ENCODE measurements at places on chromosomes 1 and 21.

- DNase-seq, result no peak
Measured at GRCh38 chr1:222653178-222653827, 35.4 kb downstream of the MIA3 start.

DNA sequence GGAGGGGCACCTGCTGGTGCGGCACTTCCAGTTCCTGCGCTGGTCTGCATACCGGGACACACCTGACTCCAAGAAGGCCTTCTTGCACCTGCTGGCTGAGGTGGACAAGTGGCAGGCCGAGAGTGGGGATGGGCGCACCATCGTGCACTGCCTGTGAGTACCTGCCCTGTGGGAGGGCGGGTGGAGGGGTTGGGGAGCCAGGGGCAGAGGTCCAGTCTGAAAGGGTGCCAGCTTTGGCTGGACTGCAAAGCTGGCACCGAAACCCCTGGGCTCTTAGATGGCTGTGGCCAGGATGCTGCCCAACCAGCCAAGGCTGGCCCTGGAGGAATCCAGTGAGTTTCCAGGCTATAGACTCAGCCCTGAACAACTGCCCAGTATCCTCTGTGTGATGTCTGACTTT is 87.3 kb downstream of the PTPRU start:
- DNase-seq, result no peak

- DNase-seq, result peak; percentile 64
Measured at GRCh38 chr21:22791986-22792560, 1793.9 kb downstream of the NCAM2 start.

DNA sequence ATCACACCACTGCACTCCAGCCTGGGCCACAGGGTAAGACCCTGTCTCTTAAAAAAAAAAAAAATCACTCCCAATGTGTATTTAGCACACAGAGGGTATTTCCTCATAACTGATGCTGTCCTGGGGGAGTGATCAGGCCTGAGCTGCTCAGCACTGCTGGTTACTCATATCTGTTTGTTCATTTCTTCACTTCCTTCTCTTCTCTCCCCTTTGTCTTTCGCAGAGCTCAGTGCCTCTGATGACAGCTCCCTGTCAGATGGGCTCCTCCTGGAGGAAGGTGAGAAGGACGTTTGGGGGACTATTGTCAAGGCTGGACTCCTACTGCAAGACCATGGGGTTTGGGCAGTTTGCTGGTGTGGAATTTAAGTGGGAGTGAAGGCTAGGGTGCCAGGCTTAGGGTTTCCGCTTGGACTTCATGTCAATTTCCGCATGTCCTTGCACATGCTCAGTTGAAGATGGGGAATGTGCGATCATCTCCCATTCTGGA is 13.0 kb downstream of the INAVA start:
- no peak for DNase-seq

DNA sequence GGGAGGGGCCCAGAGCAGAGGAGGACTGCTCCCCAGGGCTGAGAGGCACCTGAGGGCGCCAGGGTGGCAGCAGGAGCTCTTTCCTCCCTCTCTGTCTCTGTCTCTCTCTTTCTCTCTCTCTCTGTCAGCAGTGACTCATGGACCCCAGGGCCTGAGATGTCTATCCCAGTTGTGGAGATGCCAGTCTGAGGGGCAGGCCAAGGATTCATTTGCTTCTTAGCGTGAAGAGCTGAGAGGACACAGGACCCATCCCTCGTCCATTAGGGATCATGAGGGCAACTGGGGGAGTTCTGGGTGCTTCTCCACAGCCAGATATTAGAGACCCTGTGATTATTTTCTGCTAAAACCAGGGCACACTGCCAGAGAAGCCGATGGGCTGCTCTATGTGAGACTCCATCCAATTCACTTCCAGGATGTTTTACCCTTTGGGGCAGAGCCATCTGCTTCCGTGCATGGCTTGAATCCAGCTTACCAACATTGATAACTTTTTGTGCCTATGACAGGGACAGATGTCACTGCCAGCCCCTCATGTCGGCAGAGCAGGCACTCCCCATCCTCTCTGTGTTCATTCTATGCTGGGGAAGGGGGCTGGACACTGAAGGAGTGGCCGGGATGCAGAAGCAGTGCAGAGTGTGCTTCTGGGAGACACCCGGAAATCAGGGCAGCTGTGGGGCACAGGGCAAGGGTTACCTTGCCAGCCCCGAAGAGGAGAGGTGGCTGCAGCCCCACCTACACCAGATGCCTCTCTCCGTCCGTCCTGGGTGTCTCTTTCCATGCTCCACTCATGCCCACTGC is 4.1 kb upstream of the PCBP3 start:
- DNase-seq, result no peak

DNA sequence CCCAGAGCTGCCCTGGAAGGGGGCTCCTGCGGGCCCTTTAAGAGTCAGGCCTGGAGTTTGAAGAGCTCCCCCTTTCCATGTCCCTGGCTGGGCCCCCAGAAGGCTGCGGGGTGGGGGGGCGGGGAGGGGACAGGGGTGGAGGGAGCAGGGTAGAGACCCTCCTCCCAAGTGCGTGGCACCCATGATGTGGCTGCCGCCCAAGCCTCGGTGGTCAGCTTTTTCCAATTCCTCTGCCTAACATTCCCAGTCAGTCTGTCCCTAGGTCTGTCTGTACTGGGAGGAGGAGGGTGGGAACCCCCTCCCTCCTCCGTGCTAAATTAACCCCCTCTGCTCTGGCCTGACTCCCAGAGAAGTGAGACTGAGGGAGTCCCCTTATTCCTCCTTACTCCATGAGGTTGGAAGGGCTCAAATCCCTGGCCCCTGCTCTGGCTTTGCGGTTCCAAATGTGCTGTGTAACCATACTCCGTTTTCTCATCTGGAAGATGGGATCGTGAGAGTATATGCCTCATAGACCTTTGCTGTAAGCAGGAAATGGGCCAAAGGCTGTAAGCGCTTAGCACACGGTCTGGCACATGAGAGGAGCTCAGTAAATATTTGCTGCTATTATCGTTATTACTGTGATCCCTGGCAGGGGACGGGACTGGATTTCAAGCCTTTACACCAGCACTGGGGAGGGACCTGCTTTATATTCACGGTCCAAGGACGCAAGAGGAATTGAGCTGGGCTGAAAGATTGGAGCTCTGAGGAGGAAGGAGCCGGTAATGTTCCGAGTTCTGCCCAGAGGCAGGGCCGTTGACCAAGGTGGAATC is 658 bp upstream of the COL16A1 start:
- DNase-seq, result no peak

GRCh38 chr1:177913762-177914540 is 55.9 kb downstream of the SEC16B start:
- peak; percentile 3 for DNase-seq

GRCh38 chr1:915295-916172 is 8.2 kb upstream of the SAMD11 start:
- no peak for DNase-seq

GRCh38 chr1:64337475-64337874 is 132.5 kb upstream of the CACHD1 start:
- DNase-seq, result no peak

- DNase-seq, result no peak
Measured at GRCh38 chr1:18531503-18531845, 50.7 kb downstream of the KLHDC7A start.

- no peak for DNase-seq
Measured at GRCh38 chr1:89125913-89126580, at the start of gene GBP2. Gene GBP2, minus strand, starts transcription at chr1:89126114. Its CDS starts 4,148 bp downstream, at chr1:89121966.

- DNase-seq, result no peak
Measured at GRCh38 chr1:207079706-207080241, 8.9 kb upstream of the C4BPB start.

- no peak for DNase-seq
Measured at GRCh38 chr21:30216041-30216723, at the start of gene CLDN8. Gene CLDN8, minus strand, starts transcription at chr21:30216097. Its CDS starts 172 bp downstream, at chr21:30215925.

DNA sequence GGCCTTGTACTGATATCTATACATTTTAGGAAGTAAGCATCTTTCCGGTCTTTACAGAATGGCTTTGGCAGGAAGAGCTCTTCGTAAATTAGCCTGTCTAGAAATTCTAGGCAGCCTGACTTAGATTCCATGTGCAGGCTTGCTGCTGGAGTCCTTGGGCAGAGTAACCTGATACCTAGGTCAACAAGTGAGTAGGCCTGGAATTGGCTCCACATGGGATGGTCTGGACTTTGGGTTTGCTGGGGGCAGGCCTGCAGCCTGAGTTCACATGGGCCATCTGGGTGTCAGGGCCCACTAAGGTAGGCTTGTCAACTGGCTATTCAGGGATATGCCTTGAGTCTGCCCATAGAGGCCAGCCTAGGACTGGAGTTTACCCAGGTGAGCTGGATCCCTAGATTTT is 59.6 kb upstream of the CYYR1 start:
- DNase-seq, result no peak

DNA sequence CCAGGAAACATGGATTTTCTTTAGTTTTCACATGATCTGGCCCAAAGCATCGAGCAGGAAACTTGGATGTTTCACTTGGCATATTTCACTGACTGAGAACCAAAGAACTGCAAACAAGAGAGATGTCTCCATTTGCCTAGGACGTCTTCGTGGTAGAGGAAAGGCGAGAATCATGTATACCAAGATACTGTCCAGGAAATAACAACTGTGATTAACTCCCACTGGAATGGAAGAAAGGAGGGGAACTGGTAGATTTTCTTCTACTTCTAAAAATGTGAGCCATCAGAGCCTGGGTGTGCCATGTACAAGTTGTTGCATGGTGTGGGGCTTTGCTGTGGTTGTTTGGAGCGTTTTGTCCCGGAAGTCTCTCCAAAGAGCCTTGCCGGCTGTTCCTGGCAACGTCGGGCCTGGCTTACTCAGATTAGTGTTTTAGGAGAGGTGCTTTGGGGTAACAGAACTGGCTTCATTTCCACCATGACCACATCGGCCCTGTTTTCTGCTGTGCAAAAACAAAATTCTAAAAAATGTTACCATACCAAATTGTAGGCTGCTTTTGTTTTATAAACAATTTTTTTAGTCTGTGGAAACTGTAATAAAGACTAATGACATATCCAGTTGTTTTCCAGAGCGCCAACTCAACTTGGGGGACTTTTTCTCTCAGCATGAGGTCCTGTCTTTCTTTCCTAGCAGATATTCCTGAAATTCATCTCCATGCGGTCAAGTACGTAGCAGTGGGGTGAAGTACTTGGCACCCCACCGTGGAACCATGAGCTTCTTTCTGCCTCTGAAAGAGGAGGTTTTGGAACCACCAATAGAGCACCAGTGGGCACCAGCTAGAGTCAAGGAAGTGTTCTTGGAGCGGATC is 118.3 kb downstream of the TM2D1 start:
- DNase-seq, result no peak

DNA sequence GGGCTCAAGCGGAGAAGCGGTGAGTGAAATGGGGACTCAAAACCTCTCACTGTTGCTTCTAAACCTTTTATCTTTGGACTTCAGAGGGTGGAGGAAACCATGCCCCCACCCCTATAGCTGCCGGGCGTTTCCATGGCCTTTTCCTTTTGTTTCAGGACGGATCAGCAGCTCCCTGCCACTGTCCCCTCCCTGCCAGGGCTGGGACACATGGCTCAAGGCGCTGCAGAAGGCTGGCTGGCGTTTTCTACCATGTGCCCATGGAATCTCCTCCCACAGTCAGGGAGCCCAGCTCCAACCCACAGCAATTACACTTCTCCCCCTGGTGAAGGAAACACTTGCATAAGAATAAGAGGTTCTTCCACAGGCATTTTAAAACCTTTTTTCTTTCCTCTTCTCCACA is 812.7 kb downstream of the PLA2G4A start:
- no peak for DNase-seq

- no peak for DNase-seq
Measured at GRCh38 chr21:25509862-25510261, 97.4 kb downstream of the MRPL39 start.

DNA sequence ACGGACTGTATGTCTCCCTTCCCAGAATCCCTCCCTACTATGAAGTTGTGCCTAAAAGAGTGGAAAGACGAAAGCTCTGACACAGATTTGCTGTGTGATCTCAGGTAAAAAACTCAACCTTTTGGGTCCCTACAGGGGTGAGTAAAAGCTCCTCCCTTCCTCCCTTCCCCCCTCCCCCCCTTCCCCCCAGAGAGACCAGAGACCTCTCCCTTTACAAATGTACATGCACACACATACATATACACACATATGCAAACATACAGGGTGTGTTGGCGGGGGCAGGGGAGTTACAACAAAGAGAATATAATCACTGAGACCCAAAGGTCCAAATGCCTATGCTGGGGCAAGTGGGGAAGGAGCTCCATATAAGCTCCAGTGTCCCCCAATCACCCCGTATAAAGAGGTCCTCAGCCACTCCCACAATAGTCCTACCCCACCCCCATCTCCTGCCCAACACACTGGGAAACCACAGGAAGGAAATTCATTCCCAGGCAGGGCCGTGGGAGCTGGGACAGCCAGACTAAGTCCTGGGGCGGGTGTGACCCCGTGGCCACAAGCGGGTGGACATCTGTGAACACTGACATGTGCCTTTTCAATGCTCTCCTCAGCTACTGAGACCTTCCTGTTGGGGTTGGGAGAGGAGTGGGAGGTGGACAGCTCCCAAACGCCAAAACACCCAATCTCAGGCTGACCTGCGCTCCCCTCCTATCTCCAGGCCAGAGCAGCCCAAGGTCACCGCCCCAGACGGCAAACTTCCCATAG is 2.0 kb downstream of the MEF2D start:
- DNase-seq, result peak; percentile 34

DNA sequence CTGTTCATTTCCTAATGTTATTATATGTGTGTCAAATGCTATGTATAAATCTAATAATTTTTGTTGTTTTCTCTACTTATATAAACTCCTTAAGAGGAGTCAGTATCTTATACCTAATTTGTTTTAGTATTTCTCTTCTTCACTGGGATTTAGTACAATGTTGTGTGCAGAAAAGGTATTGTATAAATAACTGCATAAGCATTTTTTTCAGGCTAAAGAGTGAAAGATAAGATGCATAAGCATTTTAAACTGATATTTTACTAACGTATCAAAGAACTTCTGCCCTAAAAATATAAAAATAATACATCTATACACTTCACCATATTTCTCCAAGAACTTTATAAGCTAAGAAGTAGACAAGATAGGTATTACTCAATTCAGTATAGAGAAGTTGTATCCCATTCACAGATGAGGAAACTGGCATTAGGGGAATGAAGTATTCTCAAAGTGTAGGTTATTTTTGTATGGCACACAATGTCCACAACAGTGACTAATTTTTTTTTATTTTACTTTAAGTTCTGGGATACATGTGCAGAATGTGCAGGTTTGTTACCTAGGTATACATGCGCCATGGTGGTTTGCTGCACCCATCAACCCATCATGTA is 59.3 kb downstream of the NUP210L start:
- DNase-seq, result no peak

DNA sequence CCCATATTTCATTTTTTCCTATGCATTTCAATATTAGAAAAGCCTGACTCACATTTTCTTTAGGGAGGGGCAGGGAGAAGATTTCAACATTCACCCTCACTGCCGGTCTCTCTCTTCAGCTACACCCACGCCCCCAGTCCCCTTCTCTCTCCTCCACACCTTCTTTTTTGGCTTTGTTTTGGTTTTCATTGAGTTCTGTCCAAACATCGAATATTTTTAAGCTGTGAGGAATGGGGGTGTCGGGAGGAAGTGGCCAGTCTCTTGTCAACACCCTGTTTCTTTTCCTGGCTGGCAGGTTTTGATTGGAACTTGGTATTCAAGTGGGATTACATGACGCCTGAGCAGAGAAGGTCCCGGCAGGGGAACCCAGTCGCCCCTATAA is 177.3 kb downstream of the PGBD5 start:
- DNase-seq, result no peak

GRCh38 chr1:22529901-22530621 is 33.2 kb upstream of the EPHA8 start:
- DNase-seq, result no peak
